ENCODE measurements at places on chromosomes 1 and 21. TPM values are rescaled to one million over a fixed set of nuclear protein-coding genes. Genes with fewer than 3 reads are reported as not detected.

DNA sequence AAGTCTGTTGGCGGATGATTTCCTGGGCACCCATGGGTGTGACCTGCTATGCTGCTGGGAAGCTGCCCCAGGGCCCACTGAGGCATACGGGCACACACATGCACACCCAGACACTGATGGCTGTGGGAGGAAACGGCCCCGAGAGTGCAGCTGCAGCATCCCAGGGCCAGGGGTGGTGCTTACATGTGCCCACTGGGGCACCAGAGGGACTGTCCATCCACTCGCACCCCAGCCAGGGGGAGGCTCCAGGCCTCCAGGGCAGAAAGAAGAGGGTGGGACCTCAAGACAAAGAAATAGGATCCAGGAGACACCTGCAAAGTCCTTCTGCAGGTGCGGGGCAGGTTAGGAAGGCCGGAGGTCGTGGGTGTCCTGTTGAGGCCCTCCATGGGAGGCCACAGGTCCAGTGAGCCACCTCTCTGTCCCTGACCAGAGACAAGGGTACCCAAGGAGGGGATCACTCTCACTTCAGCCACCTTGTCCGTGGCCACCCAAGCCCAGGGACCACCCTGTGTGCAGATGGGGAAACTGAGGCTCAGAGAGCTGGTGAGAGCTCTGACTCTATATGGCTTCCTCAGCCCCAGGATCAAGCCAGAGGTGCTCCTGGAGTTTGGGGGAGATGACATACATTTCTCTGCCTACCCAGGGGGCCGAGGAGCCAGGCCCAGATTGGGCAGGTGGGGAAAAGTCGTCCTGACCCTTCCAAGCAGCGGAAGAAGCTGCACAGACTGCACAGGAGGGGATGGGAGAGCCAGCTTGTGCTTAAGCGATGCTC lies 57.1 kb downstream of the WNT9A start:
- H3K36me3 ChIP-seq = no peaks in the 10 kb centered on the region
- H3K27ac ChIP-seq = no peak overlapping the region
- no peaks in the 10 kb centered on the region for H3K4me1 ChIP-seq
- no peaks in the 10 kb centered on the region for H3K27me3 ChIP-seq

- H3K4me1 ChIP-seq = no peaks in the 10 kb centered on the region
- H3K4me3 ChIP-seq = no peak overlapping the region
- H3K27ac ChIP-seq = no peak overlapping the region
- no peak for ATAC-seq
- no peaks in the 10 kb centered on the region for H3K27me3 ChIP-seq
- peaks cover 85% of the 10 kb centered on the region for H3K36me3 ChIP-seq
Observed at GRCh38 chr1:32099426-32099825, 8.4 kb upstream of the KPNA6 start.

DNA sequence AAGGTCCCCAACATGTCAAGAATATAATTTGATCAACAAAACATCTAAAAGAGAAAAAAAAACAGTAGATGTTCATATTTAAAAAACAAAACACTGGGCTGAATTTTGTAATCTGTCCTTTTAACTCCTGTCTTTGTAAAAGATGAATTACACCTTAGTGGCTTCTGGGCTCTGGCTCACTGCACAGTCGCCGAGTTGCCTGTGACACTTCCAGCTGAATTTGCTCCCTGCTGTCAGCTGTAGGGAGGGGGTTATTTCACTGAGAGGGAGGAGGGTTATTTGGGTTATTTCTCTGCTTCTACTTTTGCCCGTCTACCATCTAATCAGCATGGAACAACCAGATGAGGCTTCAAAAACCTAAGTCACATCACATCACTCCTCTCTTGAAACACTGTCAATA lies 193.0 kb upstream of the ZC3H12A start:
- H3K4me1 ChIP-seq = no peaks in the 10 kb centered on the region
- peaks cover 55% of the 10 kb centered on the region for H3K27me3 ChIP-seq
- no peak for ATAC-seq
- no peaks in the 10 kb centered on the region for H3K36me3 ChIP-seq
- no peak overlapping the region for H3K4me3 ChIP-seq
- H3K27ac ChIP-seq = no peak overlapping the region

DNA sequence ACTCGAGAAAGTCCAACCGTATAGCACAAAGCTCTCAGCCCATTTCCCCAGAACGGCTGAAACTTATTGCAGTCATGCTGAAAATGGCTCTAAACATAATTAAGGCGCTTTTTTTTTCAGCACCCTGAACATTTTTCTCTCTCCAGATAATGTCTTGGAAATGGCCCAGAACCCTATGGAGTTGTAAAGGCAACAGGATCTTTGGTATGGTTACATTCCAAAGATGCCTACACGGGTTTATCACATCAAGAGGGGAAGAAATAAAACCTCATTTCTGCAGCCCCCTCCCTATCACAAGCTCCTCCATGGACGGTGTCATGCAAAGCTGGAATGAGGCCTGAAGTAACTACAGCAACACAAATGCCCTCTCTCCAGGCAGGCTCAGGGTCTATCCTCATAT lies 126.4 kb upstream of the GALNT2 start:
- no peaks in the 10 kb centered on the region for H3K27me3 ChIP-seq
- no peak for ATAC-seq
- no peaks in the 10 kb centered on the region for H3K4me1 ChIP-seq
- no peak overlapping the region for H3K4me3 ChIP-seq
- H3K27ac ChIP-seq = no peak overlapping the region

GRCh38 chr1:11764519-11764918 lies 2.5 kb downstream of the C1orf167 start:
- no peak for ATAC-seq
- H3K4me3 ChIP-seq = no peak overlapping the region
- H3K4me1 ChIP-seq = peaks cover 9% of the 10 kb centered on the region
- H3K27me3 ChIP-seq = peaks cover 58% of the 10 kb centered on the region

DNA sequence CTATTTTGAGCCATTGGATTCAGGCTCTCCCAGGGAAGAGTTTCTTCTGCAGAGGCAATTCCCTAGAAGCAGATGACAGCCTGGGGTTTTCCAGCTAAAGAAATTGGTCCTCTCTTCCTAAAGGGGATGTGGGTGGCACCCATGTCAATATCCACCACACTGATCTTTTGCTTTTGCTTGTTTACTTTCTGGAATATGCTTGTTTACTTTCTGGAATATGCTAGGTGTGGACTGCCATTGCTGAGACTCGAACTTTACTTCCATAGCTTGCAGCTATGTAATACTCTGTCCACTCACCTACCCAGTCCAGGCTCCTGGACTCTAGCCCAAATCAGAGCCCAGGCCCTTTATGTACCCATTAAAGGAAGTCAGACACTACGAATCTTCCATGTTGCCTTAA lies 92.1 kb upstream of the SMYD2 start:
- ATAC-seq = no peak
- peaks cover 10% of the 10 kb centered on the region for H3K4me1 ChIP-seq
- H3K27ac ChIP-seq = no peak overlapping the region
- no peak overlapping the region for H3K4me3 ChIP-seq
- peaks cover 71% of the 10 kb centered on the region for H3K27me3 ChIP-seq

- H3K27ac ChIP-seq = no peak overlapping the region
- ATAC-seq = no peak
- no peaks in the 10 kb centered on the region for H3K36me3 ChIP-seq
- no peaks in the 10 kb centered on the region for H3K4me1 ChIP-seq
- H3K4me3 ChIP-seq = no peak overlapping the region
- H3K27me3 ChIP-seq = no peaks in the 10 kb centered on the region
Observed at GRCh38 chr1:69312055-69312732, 255.5 kb upstream of the LRRC7 start.

DNA sequence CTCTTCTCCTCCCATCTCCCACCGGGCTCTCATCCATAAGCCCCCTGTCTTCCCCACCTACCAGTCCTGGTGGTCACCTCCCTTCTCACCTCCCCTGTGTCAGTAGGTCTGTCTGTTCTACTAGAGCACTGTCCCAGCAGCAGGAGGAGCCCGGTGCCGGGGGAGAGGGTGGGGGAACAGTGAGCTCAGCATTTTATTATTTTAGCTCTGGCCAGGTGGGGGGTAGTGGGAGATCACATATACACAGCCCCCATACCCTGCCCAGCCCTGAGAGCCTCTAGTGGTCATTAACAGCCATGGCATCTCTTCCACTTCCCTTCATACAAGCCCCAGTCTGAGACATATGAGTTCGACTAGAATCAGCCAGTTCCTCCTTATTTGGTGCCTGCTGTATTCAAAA lies at the start of gene TMOD4:
Gene TMOD4, minus strand, starts transcription at position 119 of the 400 bp plus-strand sequence. CDS start 1,106 bp downstream, outside the sequence.
- peaks cover 30% of the 10 kb centered on the region for H3K4me1 ChIP-seq
- no peaks in the 10 kb centered on the region for H3K27me3 ChIP-seq
- H3K27ac ChIP-seq = peak within 1 kb of the TSS; percentile 59
- H3K4me3 ChIP-seq = no peak within 1 kb of the TSS
- ATAC-seq = peak; percentile 63

Gene NBPF10
- 1.4 TPM for total RNA-seq

Gene TSPAN1
- 11.0 TPM for total RNA-seq

Gene OVAAL
- not detected for total RNA-seq

All from gastroesophageal sphincter (tissue), 4 donors.